ENCODE measurements at places on chromosomes 12 and 14. TPM values are rescaled to one million over a fixed set of nuclear protein-coding genes. Genes with fewer than 3 reads are reported as not detected.

DNA sequence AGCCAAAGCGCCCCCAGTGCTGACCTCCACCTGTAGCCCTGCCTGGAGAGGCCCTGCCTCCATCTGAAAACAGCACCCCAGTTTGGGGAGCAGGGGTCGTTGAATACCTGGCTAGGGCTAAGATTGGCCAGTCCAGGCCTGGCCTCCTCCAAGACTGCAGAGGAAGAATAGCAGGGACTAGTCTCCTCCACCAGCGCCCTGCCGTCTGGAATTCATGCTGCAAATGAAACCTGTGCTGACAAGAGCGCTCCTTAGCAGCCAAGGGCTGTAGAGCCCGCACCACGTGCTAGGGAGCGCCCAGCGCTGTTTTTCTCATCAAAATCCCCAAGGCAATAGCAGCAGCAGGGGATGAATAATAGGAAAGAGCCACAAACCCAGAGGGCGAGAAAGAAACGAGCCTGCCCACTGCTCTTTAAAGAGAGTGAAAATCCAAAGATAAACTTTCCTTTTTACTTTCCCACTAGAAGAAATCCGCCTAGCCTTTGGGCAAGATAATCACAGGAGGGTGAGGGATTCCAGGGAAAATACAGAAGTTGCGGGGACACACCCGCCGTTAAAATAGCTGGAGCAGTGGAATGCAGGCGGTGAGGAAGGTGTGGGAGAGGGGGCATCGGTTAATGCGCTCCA, 3.3 kb downstream of the COL2A1 start:
- no peak for DNase-seq

Gene KRT4
- total RNA-seq, result not detected

Gene GNG2
- 32.0 TPM for total RNA-seq

Gene PTPRB
- not detected for total RNA-seq

DNA sequence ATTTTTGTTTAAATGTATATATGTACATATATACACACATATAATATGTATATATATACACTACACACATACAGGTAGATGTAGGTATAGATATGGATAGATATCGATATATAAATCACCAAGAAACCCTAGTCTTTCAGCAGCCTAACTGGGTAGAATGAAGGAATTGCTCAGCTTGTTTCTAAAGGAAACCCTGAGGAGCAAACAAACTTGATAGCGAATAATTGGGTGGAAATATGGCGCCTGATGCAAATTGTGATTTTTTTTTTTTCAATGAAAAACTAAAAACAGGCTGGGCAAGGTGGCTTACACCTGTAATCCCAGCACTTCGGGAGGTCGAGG, 254 bp upstream of the CCDC177 start:
- DNase-seq, result no peak

Gene GPR135
- total RNA-seq, result 10.9 TPM

Gene MYO1H
- total RNA-seq, result 0.11 TPM

DNA sequence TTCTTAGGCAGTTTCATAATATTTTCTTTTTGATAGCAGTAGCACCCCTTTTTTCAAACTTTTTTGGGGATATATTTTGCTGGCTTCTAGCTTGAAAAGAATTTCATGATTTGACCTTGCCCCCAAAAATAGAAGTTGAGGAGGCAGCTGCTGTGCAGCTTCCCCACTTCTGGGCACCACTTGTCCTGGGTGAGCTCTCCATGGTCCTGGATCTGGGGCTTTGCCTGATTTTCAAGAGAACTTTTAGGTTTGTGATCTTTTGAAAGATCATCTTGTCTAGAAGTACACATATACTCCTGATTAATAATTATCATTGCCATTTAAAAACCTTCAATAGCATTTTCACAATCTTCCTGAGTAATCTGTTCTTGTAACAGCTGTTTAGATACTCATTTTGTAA, 271.6 kb downstream of the NPAS3 start:
- no peak for DNase-seq

DNA sequence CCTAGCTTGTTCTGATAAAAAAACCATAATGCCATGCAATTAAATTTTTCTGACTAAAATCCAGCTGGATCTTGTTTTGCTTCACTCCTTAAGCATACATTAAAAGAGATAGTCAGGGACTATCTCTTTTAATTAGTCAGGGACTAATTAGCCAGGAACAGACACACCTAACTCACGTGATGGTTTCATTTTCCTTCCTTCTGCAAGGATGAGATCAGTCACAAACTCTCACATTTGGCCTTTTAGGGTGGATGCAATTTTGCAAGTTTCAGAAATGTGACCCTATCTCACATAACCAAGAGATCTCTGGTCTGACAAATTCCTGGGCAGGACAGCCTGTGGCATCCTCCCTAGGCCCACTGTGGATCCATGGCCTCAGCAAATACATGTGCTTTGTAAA, 62.4 kb downstream of the SETD3 start:
- no peak for DNase-seq
